ENCODE measurements at places on chromosomes 6 and 20.

DNA sequence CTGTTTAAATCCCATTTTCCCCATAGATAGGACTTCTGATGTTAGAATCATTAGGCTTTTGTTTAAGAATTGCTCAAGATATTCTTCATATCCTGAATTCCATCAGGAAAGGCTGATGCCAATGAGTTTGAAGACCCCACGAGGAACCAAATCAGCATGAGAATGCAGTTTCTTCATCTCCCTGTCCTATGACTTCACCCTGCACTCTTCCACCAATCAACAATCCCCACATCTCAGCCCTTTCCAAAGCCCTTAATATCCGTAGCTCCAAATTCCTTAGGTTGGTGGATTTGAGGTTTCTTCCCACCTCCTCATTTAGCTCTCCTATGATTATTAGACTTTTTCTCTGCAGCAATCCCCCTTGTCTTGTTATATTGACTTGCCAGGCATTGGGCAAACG, 88.3 kb upstream of the PRND start:
- DNase-seq: no peak

GRCh38 chr6:123524781-123525180, 112.0 kb downstream of the TRDN start:
- DNase-seq: no peak

- peak; percentile 41 for DNase-seq
Measured at GRCh38 chr6:139373154-139373927, 1.1 kb downstream of the CITED2 start.

GRCh38 chr6:159726255-159726917, 920 bp upstream of the WTAP start:
- no peak for DNase-seq

GRCh38 chr6:39225543-39225942, 3.7 kb downstream of the KCNK5 start:
- DNase-seq: no peak

- no peak for DNase-seq
Measured at GRCh38 chr20:4891190-4891763, 110.0 kb downstream of the SLC23A2 start.

DNA sequence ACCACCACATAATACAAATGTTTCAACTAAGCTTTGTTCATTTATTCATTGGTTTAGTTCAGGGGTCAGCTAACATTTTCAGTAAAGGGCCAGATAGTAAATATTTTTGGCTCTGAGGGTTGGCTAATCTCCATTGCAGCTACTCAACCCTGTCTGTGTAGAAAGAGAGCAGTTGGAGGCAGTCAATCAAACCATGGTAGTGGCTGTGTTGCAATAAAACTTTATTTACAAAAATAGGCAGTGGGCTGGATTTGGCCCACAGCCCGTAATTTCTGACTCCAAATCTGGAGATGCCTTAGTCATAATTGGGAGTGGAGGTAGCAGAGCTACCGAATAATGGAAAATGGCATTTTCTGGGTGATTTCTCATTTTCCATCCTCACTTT, 242.5 kb upstream of the ZFP64 start:
- DNase-seq: no peak

DNA sequence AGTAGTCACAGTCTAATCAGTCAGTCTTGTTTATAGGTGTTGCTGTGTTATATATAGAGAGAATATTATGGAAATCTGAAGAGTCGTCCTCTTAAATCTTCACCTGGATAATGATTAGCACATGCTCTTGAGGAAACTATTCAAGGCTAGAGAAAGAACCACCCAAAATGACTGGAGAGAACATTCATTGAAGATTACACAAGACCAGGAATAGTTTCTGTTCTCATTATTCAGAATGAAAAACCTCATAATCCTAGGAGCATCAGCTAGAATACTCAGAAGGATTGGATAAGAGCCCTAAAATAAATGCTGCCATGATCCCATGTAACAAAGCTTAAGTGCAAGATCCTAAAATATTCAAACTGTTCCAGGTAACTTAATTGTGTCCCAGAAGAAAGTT, 278.2 kb upstream of the PREP start:
- DNase-seq: no peak

- no peak for DNase-seq
Measured at GRCh38 chr6:106927531-106928398, 46.8 kb downstream of the CD24 start.

DNA sequence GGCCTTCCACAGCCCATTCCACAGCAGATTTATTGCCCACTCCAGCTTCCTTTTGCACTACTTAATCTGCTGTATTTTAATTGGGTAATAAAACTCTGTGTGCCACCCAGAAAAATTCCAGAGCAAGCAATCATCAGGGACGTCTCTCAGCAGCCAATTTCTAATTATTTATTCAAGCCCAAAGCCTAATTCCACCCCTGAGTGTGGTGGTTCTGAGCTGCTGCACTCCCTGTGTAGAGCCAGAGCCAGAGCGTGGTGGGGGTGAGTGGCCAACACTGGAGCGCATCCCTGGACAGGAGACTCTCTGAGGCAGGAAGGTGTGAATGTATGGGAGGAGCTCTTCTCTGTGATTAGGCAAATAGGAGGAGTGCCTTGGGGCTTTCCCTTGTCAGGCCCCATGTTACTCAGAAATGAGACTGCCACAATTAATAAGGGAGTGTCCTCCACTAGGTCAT, 66.1 kb downstream of the CD24 start:
- DNase-seq: no peak

DNA sequence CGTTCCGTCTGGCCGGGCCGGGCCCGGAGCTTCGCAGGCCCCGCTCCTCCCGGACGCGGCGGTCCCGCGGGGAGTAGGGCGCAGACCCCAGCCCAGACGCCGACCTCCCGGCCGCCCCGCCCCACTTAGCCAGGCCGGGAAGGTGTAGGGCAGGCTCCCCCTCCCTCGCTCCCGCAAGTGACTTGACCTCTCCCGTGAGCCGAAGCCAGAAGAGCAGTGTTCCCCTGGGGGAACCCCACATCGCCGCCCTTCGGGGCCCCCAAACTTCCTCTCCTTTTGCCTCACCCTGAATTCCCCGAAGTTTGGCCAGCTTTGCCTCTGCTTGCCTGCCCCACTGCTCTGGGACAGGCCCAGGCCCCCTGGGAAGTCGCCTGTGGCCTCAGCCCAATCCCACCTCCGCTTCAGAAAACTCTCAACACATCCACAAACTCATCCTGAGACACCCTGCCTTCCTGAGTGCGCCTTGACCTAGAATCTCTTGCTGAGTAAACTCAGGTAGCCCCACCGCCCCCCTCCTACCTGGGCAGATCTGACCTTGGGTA, 524 bp upstream of the NOL4L start:
- no peak for DNase-seq

- no peak for DNase-seq
Measured at GRCh38 chr6:30687659-30688431, 1.4 kb upstream of the PPP1R18 start.

- no peak for DNase-seq
Measured at GRCh38 chr20:21713901-21714296, 8.4 kb downstream of the PAX1 start.

DNA sequence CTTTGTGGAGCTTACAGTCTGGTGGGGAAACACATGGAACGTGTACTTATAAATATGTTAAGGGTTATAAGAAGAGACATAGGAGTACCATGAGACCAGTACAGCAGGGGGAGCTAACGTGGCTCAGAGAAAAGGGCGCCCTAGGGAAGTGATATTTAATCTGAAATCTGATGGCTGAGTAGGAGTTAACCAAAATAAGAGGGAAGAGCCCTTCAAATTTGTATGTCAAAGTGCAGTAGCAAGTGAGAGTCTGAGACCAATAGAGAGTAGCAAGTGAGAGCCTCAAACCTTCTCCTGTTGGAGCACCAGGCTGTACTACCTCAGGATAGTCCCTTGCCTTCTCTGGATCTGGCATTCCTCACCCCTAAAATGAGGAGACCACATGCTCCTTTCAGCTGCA, 6.1 kb upstream of the PKIG start:
- no peak for DNase-seq

GRCh38 chr6:88502391-88502790, 336.2 kb upstream of the CNR1 start:
- no peak for DNase-seq

- no peak for DNase-seq
Measured at GRCh38 chr6:1380625-1381427, 8.6 kb upstream of the FOXF2 start.

GRCh38 chr20:32638848-32639247, 34.9 kb downstream of the C20orf203 start:
- DNase-seq: no peak

DNA sequence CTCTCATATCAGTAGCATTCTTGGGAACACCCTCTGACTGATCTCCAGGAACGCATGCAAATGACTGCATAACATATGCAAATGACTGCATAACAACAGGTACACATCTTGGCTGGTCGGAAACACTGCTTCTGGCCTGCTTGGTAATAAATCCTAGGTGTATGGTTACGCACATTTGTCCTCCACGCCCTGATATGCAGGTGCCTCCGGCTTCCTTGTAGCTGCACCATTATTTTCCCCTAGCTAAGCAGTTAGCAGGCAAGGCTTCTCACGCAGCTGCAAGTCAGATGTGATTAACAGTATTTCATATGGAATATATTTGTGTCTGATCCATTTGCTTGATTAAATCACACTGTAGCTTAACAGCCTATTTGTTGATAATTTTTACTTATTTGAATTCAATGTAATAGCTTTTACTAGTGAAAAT, 5.9 kb downstream of the RPS6KA2 start:
- no peak for DNase-seq

DNA sequence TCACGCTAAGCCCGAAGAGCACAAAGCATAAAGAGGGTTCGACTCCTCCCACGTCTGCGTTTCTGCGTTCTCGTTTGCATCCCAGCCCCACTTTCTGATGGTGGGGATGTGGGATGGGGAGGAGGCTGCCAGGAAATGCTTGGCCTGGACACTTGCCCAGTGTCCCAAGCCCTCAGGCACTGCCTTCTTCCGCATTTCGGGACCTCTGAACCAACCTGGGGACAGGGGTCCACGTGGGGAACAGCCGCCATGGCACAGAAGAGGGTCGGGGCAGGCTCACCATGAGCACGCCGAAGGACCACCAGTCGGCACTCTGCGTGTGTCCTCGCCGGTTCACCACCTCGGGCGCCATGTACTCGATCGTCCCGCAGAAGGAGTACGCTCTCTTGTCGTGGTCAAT, 88.2 kb downstream of the RAMACL start:
- DNase-seq: no peak

DNA sequence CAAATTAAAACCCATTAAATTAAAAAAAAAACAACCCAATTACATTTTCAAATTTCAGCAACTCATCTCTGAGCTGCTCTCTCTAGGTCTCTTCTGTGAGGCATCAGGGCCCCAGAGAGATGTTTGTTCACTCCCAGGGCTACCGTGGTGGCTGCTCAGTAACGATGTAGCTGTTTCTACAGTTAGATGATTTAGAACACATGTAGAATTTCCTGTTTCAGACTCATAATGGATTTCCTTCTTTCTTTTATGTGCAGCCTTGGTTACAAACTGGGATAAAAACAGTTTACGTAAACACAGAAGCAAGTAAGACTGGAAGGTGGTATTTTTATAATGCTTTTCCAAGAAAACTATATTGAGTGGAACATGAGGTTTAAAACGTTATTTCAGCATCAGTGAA, 116.1 kb upstream of the CCN2 start:
- DNase-seq: no peak

DNA sequence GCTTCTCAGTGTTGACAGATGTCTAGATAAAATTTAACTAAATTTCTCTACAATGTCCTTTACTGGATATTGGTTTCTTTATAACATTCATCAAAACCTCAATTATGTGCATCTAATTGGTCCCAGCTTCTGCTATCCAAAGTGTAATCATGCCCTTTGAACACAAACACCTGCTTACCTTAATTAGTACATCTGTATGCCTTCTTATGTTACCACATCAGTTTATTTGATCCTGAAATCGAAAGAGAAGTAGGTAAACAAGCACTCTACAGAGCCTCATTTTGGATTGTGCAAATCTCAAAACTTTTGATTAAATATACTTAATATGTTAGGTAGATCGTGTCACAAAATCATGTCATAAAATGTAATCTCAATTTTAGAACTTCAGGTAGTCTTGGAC, 36.5 kb downstream of the TAB2 start:
- no peak for DNase-seq

DNA sequence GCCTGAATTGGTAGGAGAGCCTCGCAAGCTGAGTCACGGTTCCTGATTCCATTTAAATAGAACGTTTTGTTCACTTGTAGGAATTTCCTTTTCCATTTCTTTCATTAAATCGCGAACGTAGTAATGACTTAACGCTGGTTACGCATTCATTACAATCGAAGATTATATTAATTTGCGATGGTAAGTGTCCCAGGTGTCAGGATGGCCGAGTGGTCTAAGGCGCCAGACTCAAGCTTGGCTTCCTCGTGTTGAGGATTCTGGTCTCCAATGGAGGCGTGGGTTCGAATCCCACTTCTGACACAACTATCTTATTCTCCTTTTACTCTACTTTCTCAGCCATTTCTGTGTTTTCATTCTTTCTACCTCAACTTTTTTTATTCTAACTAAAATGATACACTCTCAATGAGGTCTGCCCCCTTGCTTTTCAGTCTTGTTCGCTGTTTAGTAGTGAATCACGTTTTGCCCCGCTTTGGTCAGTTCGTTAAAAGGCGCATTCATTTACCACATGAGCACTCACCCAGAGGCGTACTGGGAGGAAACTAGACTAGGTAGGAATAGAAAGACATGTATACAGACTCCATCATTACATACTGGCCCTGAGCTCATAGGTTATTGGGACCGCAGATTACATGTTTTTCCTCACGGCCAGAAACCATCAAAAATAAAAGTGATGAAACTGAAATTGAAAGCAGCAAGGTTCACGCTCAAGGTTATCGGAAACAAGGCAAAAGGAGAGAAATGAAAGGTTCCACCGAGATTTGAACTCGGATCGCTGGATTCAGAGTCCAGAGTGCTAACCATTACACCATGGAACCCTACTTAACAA, 17.3 kb upstream of the TRIM27 start:
- no peak for DNase-seq

DNA sequence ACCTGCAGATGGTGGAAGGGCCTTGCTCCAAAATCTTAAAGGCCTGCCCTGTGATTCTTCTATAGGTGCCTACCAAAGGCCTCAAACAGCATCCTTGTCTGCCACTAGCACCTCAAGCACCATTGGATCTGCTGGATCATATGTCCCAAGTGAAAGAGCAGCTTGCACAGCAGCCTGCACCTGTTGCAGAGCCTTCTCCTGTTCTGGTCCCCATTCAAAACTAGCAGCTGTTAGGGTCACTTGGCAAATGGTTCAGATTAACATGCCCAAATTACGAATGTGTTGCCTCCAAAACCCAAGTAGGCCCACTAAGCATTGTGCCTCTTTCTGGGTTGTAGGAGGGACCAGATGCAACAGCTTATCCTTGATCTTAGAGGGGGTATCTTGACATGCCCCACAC, 99.6 kb upstream of the F13A1 start:
- DNase-seq: no peak

GRCh38 chr20:44952731-44953130, 7.5 kb downstream of the TOMM34 start:
- no peak for DNase-seq

DNA sequence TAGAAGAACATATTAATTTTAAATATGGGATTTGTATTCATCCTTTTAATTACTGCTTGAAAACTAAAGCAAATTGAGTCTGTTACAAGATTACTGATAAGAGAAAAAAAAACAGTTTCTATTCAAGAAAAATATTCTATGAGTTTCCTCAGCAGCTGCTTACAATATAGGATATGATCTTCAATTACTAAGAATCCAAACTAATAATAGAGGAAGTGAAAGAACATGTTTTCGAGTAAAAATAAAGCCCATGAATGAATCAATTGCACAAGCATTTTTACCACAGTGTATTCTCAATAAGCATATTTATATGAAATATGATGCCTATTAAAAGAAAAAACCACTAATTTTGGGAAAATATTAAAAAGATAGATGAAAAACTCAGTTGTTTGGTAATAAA, 63.4 kb downstream of the AHI1 start:
- no peak for DNase-seq

- no peak for DNase-seq
Measured at GRCh38 chr20:59821201-59821600, 112.2 kb downstream of the SYCP2 start.
